ENCODE measurements at places on chromosomes 11 and 22. TPM values are rescaled to one million over a fixed set of nuclear protein-coding genes. Genes with fewer than 3 reads are reported as not detected.

GRCh38 chr22:24224468-24224867 lies 20.4 kb downstream of the GGT5 start:
- no peaks in the 10 kb centered on the region for H3K27me3 ChIP-seq
- H3K4me3 ChIP-seq, result no peak overlapping the region

DNA sequence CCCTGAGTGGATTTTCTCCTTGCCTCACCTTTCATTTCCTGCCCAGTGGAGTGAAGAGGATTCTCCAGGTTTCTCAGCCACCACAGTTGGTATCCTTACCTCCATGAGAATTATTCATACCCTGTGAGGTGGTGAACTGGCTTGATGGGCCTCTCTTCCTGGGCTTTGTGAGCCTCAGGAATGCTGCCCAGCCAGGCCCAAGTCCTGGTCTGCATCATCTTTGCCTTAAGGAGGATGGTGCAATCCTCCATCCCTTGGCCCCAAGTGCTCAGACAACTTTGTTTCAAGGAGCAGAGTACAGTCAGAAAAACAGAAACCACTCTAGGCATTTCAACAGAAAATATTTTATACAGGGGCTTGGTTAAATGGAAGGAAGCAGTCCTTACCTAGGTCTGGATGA lies 114.2 kb upstream of the CADM1 start:
- no peaks in the 10 kb centered on the region for H3K36me3 ChIP-seq
- H3K4me3 ChIP-seq, result no peak overlapping the region
- no peaks in the 10 kb centered on the region for H3K4me1 ChIP-seq
- no peak for DNase-seq

- H3K27me3 ChIP-seq, result no peaks in the 10 kb centered on the region
- no peaks in the 10 kb centered on the region for H3K36me3 ChIP-seq
- H3K4me1 ChIP-seq, result no peaks in the 10 kb centered on the region
- no peak overlapping the region for H3K4me3 ChIP-seq
- no peak for DNase-seq
Measured at GRCh38 chr11:84345597-84345996, 1059.4 kb upstream of the CCDC90B start.

DNA sequence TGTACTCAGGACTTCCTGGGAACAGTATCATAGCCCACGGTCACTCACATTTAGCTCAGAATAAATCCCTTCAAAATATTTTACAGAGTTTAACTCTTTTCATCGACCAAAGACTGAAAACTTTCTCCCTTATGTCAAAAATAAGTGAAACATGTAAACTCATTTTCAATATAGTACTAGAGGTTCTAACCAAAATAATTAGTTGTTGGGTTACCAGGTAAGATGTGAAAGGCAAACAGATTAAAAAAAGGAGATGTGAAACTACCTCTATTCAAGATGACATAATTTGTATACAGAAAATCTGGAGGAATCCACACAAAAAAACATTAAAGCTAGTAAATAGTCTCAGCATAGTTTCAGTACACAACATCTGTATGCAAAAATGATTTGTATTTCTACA lies 20.3 kb downstream of the XKR3 start:
- no peaks in the 10 kb centered on the region for H3K4me1 ChIP-seq
- no peak overlapping the region for H3K27ac ChIP-seq
- H3K36me3 ChIP-seq, result no peaks in the 10 kb centered on the region
- peaks cover 10% of the 10 kb centered on the region for H3K27me3 ChIP-seq
- no peak for DNase-seq

- no peaks in the 10 kb centered on the region for H3K27me3 ChIP-seq
- no peak for DNase-seq
- H3K4me1 ChIP-seq, result peaks cover 34% of the 10 kb centered on the region
- no peak overlapping the region for H3K4me3 ChIP-seq
Measured at GRCh38 chr11:104956528-104956927, 11.8 kb downstream of the CASP4 start.

DNA sequence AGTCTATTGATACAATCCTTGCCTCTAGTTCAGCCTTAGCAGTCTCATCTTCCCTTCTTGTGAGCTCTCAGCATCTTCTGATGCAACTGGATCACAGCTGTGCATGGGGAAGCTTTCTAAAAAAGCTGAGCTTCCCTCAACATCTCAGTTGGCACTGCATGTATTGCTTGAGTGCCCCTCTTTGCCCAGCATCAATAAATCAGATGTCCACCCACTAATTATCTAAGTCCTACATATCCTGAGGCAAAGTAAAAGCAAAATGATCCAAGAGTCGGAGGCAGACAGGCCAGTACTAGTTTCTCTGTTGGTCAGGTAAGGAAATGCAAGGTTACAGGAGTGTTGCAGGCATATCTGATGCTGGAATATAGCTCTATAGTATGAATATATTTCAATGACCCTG lies 334.5 kb upstream of the NCAM1 start:
- no peak overlapping the region for H3K4me3 ChIP-seq
- no peaks in the 10 kb centered on the region for H3K36me3 ChIP-seq
- DNase-seq, result no peak
- peaks cover 6% of the 10 kb centered on the region for H3K27me3 ChIP-seq
- H3K4me1 ChIP-seq, result no peaks in the 10 kb centered on the region
- no peak overlapping the region for H3K27ac ChIP-seq

- no peaks in the 10 kb centered on the region for H3K36me3 ChIP-seq
- no peak for DNase-seq
- H3K27ac ChIP-seq, result no peak overlapping the region
- no peak overlapping the region for H3K4me3 ChIP-seq
- H3K4me1 ChIP-seq, result peaks cover 4% of the 10 kb centered on the region
Measured at GRCh38 chr22:30821863-30822215, 127.2 kb downstream of the OSBP2 start.

DNA sequence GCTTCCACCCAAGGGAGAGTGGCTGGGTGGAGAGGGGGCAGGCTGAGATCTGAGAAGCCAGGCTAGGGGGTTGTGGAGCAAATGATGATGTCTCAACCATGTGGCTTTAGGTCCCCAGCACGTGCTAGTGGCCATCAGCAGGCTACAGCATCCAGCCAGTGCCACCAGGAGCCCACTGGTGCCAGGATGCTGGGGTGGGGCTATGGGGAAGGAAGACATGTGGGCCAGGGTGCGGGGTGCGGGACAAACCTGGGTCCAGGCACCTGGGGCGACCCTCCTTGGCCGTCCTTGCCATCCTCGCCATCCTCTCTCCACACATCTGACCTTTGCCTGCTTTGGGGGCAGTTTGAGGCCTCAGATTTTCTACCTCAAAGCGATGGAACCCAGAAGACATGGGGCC lies 104.3 kb downstream of the KCNQ1 start:
- DNase-seq, result no peak
- no peak overlapping the region for H3K4me3 ChIP-seq
- H3K27me3 ChIP-seq, result no peaks in the 10 kb centered on the region
- H3K36me3 ChIP-seq, result no peaks in the 10 kb centered on the region
- no peak overlapping the region for H3K27ac ChIP-seq

GRCh38 chr11:86594746-86595145 lies 77.7 kb downstream of the ME3 start:
- H3K4me3 ChIP-seq, result no peak overlapping the region
- H3K36me3 ChIP-seq, result peaks cover 3% of the 10 kb centered on the region
- no peak for DNase-seq

GRCh38 chr11:117471776-117472175 lies 144.1 kb downstream of the CEP164 start:
- no peak overlapping the region for H3K4me3 ChIP-seq
- no peaks in the 10 kb centered on the region for H3K4me1 ChIP-seq
- H3K27ac ChIP-seq, result no peak overlapping the region
- H3K36me3 ChIP-seq, result no peaks in the 10 kb centered on the region

- DNase-seq, result no peak
- H3K4me3 ChIP-seq, result no peak overlapping the region
- no peak overlapping the region for H3K27ac ChIP-seq
Measured at GRCh38 chr11:67179892-67180490, 60.9 kb downstream of the KDM2A start.

- DNase-seq, result no peak
- H3K27ac ChIP-seq, result no peak overlapping the region
- no peak overlapping the region for H3K4me3 ChIP-seq
- peaks cover 32% of the 10 kb centered on the region for H3K4me1 ChIP-seq
- H3K36me3 ChIP-seq, result peaks cover 14% of the 10 kb centered on the region
- no peaks in the 10 kb centered on the region for H3K27me3 ChIP-seq
Measured at GRCh38 chr11:2473361-2474058, 28.7 kb downstream of the KCNQ1 start.

DNA sequence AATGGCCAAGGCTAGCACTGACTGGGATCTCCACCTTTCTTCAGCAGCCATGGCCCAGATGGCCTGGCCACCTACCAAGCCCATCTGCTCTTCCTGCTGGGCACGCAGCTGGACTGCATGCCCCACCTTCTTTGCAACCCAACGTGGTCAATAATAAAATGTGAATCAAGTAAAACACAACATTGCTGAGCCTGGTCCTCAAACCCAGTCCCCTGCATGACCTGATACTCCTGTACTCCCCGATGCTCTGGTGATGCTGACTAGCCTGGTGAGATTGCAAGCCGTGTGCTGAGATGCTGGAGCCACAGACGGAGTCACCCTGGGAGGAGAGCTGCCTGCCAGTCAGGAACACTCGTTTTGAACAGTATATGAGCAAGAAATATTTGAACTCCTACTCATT lies 34.0 kb downstream of the PARVG start:
- peaks cover 7% of the 10 kb centered on the region for H3K4me1 ChIP-seq
- H3K4me3 ChIP-seq, result no peak overlapping the region

GRCh38 chr11:59267736-59268475 lies 55.2 kb upstream of the MPEG1 start:
- H3K36me3 ChIP-seq, result no peaks in the 10 kb centered on the region
- H3K4me3 ChIP-seq, result no peak overlapping the region
- H3K27ac ChIP-seq, result peak overlapping the region; percentile 36
- peaks cover 25% of the 10 kb centered on the region for H3K4me1 ChIP-seq
- DNase-seq, result no peak

GRCh38 chr11:8313504-8314090 lies 49.9 kb upstream of the LMO1 start:
- no peak overlapping the region for H3K27ac ChIP-seq
- H3K27me3 ChIP-seq, result no peaks in the 10 kb centered on the region
- H3K4me1 ChIP-seq, result peaks cover 2% of the 10 kb centered on the region
- no peaks in the 10 kb centered on the region for H3K36me3 ChIP-seq

- H3K27me3 ChIP-seq, result no peaks in the 10 kb centered on the region
- peak overlapping the region; percentile 99 for H3K27ac ChIP-seq
- H3K36me3 ChIP-seq, result peaks cover 41% of the 10 kb centered on the region
- peak; percentile 84 for DNase-seq
- H3K4me3 ChIP-seq, result peak overlapping the region; percentile 87
- H3K4me1 ChIP-seq, result peaks cover 69% of the 10 kb centered on the region
Measured at GRCh38 chr11:118398791-118399559, 2.4 kb upstream of the ATP5MG start.

DNA sequence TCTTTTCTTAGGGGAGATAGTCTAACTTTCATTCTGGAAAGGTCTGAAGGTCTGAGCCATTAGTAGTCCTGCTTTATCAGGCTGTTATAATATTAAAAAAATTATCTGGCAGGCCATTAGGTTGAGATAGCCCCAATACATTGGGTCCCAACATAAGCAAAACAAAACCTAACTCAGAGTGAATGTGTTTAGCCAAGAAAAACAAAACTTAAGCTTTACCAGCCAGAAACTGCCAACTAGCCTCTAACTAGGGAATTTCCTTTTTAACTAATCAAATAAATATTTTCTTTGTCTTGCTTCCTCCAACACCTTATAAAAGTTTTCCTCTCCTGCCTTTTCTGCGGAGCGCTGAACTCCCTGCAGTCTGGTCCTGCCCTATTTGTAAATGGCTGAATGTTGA lies 1137.7 kb upstream of the CNTN5 start:
- H3K4me1 ChIP-seq, result no peaks in the 10 kb centered on the region
- H3K4me3 ChIP-seq, result no peak overlapping the region
- no peaks in the 10 kb centered on the region for H3K27me3 ChIP-seq
- no peak for DNase-seq
- no peak overlapping the region for H3K27ac ChIP-seq

- no peaks in the 10 kb centered on the region for H3K36me3 ChIP-seq
- no peak overlapping the region for H3K4me3 ChIP-seq
- no peak overlapping the region for H3K27ac ChIP-seq
- H3K27me3 ChIP-seq, result no peaks in the 10 kb centered on the region
Measured at GRCh38 chr11:42175203-42175602, 715.8 kb upstream of the LRRC4C start.

The CCDC73 gene
- total RNA-seq, result not detected

The BEST1 gene
- total RNA-seq, result not detected

The NPAS4 gene
- 0.27 TPM for total RNA-seq

The C22orf15 gene
- total RNA-seq, result 1.3 TPM

The DUSP18 gene
- total RNA-seq, result 9.8 TPM

The DUSP8 gene
- total RNA-seq, result 0.23 TPM

The FGF19 gene
- not detected for total RNA-seq

The HINFP gene
- 47.6 TPM for total RNA-seq

Measured in activated CD4-positive, alpha-beta T cell treated with anti-CD3 and anti-CD28 coated beads, Interleukin-2, amount 10 ng/mL, durations not matched to agents 7 days and 5 days (primary cell).